Activated CD4-positive, alpha-beta T cell treated with anti-CD3 and anti-CD28 coated beads, Interleukin-2, amount 50 U/mL, for 24 hours (primary cell): ENCODE measurements at places on chromosomes 1 and 21.
A peak's percentile ranks its signal among the peaks of the same experiment; 100 is the strongest.

DNA sequence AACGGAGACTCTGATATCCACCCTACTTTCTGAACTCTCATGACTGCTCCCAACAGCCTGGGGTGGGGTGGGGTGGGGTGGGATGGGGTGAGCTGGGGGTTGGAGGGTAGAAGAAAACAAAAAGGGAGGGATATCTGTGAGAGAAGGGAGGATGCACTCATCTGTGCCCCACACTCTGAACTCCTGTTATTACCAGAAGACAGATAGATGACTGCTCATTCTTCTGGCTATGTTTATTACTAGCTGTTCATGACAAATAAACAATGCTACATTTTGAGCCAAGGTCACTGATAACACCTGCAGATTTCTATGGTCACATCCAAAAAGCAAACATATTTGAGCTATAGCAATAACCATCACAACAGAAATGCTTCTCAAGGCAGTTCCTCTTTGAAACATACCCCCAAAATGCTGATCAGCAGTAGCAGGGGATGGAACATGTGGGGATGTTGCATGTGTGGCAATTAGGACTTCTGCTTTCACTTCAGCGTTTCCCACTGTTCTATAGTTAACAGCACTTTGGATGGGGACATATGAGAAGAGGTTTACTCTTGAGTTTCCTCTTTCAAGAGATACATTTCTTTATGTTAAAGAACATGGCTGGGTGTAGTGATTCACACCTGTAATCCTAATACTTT lies 43.3 kb downstream of the GPR3 start:
- DNase-seq = no peak

- DNase-seq = no peak
These were observed at the start of gene SIM2 for GRCh38 chr21:36698981-36699545. Gene SIM2, plus strand, starts transcription at chr21:36699115. Its CDS starts 632 bp downstream, at chr21:36699747.

- DNase-seq = no peak
These were observed 844.1 kb downstream of the LTN1 start for GRCh38 chr21:28148400-28149064.

DNA sequence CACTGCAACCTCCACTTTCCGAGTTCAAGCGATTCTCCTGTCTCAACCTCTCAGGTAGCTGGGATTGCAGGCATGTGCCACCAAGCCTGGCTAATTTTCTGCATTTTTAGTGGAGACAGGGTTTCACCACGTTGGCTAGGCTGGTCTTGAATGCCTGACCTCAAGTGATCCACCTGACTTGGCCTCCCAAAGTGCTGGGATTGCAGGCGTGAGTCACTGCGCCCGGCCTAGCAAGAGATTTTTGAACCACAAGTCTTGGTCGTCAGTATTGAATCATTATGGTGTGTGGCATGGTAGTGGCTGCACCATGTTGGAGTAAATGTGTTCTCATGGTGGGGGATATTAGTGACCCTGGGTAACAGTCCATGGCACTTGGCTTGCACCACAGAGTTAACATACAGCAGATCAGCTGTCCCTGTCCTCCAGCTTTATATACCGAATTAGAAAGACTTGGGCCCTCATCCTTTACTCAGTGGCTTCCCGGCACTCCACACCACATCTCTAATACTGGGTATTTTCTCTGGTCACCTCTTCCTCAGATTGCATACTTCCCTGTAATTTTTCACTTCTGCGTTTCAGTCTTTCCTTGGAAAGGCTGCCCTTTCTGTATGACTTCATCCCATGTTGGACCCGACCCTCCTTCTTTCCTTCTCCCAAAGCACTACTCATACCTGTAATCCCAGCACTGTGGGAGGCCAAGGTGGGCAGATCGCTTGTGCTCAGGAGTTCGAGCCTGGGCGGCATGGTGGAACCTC lies 25.1 kb downstream of the AK4 start:
- DNase-seq = no peak

DNA sequence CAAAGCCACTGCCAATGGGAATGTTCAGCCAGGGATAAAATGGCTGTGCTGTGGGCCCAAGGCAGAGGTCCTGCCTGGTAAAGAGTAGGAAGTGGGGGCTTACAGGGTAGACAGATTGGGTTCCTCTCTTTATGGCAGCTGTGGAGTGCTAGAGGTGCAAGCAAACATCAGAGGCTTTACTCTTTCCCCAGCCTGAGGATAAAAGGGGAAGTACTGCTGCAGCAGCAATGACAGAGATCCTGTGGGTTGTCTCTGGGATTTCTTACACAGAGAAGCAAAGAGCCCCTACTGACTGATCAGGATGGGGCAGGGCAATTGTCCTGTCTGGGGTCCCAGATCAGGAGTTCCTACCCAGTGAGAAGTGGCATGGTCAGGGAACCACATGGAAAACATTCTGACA lies 54.2 kb downstream of the DRAM2 start:
- DNase-seq = no peak

DNA sequence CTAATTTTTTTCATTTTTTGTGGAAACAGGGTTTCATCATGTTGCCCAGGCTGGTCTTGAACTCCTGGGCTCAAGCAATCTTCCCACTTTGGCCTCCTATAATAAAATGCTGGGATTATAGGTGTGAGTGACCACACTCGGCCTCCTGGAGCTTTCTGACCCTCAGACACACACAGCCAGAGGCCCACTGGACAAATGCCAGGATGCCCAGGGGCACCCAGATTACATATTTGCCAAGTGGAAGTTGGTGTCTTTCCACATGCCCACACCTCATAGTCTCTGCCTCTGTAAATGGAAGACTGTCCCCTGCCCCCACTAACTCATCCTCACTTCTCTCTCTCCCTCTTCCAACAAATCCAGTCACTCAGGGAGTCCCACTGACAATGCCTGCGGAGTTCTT lies 63.4 kb upstream of the LRP8 start:
- DNase-seq = no peak

- DNase-seq = no peak
These were observed 924.0 kb downstream of the LTN1 start for GRCh38 chr21:28068455-28069358.

DNA sequence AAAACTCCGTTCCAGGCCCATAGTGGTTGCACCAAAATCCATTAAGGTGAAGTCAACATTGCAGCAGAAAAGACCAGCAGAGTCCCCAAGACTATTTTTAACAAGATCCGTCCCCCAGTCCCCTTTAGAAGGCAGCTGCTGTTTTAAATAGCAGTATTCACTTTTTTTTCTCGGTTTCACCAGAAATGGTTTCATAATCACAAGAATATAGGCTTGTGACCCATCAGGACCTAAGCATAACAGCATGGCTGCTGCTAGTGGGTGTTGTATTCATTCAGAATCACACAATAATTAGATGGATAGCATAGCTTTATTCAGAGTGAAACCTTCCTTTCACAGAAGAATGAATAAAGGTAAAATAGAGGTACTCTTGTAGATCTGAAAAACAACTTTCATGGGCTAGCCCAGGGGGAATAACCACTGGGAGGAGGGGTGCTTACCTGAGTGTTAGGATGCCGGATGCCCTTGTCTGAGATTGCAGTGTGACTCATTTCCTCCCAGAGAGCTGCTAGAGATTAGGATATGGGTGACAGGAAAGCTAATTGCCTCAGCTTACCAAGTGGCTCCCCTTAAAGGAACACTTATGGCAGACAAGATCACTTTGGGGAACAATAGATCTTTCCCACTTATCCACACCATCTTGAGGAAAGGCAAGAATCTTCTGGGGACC lies 35.0 kb downstream of the ACKR1 start:
- no peak for DNase-seq

DNA sequence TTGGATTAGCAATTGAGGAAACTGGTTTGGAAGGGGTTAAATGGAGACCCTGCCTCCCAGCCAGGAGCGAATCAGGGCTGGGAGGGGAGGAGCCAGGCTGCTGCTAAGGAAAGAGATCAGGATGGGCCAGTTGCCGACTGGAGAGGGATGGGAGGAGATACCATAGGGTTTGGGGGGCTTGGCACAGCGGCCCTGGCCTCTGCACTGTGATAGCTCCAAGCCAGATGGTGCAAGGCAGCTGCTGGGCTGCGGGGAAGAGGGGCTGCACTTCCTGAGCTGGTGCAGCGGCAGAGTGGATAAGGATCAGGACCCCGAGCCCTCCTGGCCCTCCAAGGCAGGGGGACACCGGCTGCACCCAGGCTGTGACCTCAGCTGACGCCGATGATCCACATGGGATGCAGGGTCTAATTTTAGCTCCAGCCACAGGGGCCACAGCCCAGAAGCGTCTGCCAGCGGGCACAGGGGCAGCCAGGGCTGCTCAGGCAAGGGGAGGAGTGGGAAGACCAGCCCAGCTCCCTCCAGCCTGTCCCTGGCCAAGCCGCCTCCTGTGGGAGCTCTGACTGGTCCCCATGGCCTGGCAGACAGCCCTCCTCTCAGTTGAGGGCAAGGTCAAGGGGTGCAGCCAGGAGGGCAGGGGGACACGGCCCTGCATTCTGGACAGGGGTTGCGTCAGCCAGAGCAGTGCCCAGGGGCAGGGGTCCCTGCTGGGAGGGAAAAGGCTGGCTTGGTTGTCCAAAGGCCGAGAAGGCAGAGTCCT lies at the start of gene EXTL1:
EXTL1 (plus strand) TSS at position 129 of the 757 bp plus-strand sequence. CDS start 872 bp downstream, outside the sequence.
- DNase-seq = no peak

- peak; percentile 6 for DNase-seq
These were observed 32.1 kb downstream of the EYA3 start for GRCh38 chr1:28056129-28056925.

- DNase-seq = peak; percentile 49
These were observed 179.1 kb downstream of the FASLG start for GRCh38 chr1:172837816-172838679.

- no peak for DNase-seq
These were observed 657.4 kb upstream of the ADGRL4 start for GRCh38 chr1:79663916-79664315.

DNA sequence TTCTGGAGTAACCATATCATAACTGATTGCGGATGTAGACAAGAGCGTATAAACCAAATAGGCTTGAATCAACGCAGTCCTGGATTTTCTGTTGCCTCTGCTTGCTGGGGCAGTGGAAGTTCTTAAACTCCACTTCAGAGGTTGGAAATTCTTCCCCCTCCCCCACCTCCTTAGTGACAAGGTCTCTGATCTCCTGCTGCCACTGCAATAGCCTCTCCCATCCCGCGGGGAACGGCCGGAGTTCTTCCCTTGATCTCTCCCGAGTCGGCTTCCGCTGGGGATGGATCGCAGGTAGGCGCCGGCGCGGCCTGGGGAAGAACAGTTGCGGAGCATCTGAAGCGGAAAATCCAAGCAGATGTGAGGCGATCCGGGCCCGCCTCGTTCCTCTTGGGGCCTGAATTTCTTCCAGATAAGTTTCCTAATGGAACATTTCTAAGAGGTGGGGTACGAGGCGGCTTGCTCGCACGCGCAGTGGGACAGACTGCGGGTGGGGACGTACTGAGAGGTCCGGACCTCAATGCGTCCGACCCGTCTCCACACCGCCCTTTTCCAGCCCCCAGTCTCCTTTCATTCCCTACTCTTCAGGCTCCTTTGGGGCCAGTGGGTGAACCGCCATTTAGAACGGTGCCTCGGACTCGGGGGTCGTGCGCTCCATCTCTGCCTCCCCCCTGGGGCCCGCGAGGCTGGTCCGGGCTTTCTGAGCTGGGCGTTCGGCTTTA lies 3.1 kb upstream of the SIM2 start:
- DNase-seq = no peak
